NCI-H2081 (cell line): ENCODE measurements at places on chromosomes 16 and 17.

GRCh38 chr16:460787-461186 lies 35.3 kb downstream of the RAB11FIP3 start:
- DNase-seq, result no peak

DNA sequence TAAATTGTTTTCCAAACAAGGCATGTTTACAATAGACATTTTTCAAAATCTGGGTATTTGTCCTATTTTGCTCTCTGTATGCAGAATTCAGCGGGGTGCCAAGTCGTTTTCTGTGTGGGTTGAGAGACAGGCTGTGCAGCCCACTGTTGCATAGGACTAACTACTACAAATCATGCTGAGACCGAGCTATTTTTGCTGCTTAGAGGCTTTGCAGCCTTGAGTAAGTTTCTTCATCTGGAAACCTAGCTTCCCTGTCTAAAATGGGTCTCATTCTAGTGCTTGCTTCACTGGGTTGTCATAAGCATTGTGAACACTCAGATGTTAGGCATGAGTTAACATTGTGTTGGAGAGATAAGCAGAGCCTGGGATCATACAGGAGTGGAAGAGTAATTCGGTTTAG lies 1.3 kb downstream of the PRPSAP2 start:
- peak; percentile 8 for DNase-seq

- DNase-seq, result no peak
Measured at GRCh38 chr17:28379814-28380801, 8.6 kb downstream of the SARM1 start.

DNA sequence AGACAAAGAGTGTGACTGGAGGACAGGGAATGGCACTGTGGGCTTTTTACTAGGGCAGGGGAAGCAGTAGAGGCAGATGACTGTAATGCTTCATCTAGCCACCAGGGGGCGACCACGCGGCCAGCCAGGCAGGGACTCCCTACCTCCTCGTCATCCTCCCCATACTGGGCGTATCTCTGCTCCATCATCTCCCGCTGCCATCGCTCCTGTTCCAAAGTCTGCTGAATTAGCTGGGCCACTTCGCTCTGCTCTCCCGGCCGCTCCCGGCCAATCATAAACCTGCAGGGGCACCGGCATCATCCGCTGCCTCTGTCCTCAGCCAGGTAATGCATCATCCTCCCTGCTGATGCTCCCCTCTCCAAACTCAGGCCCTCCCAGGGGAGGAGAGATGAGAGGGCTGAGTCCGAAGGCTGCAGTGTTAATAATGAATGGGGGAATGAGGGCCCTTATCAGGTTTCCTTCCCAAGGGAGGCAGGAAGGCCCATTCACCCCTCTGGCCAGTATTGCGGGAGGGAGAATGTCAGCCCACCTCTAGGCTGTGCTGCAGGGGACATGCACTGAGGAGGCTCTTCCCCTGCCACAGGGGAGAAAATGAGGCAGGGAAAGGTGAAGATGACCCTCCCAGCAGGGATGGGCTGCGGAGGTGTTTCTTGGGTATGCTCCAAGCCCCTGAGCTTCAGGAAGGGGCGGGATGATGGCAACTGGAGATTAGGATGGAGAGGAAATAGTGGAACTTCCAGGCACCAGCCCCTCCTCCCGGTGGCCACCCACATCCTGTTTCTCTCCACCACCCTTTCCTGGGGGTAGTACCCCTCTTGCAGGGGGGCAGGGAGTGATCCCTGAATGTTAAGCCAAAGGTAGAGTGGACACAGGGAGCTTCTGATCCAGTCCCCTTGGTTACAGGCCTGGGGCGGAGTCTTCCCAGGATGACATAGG lies 10.3 kb upstream of the SAMD14 start:
- no peak for DNase-seq

DNA sequence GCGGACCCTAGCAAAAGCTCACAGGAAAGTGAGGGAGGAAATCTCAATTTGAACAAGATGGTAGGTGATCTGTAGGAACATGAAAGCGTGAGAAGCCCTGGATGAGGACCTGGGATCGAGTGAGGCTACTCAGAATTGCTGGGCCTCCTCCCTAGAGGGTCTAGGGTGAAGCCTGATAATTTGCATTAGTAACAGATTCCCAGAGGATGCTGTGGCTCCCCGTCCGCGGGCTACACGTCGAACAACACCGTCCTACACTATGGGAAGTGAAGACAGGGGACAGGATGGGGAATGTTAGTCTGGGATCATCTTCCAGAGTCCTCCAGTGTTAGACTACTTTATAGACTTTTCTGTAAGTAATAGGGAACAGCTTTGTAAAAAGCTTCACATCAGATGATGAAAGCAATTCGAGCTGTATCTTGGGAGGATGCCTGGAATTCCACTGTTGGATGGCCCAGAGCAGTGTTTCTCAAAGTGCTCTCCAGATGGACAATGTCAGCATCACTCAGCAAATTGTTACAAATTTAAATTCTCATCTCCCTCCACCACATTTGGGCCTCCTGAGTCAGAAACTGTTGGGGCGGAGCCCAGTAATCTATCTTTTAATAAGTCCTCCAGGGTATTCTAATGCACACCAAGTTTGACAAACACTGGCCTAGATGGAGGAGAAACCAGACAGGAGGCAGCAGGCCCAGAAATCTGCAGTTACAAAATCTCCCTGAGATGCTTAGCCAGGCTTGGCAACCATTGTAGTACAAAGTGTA lies 6.5 kb downstream of the FNDC8 start:
- DNase-seq, result no peak

DNA sequence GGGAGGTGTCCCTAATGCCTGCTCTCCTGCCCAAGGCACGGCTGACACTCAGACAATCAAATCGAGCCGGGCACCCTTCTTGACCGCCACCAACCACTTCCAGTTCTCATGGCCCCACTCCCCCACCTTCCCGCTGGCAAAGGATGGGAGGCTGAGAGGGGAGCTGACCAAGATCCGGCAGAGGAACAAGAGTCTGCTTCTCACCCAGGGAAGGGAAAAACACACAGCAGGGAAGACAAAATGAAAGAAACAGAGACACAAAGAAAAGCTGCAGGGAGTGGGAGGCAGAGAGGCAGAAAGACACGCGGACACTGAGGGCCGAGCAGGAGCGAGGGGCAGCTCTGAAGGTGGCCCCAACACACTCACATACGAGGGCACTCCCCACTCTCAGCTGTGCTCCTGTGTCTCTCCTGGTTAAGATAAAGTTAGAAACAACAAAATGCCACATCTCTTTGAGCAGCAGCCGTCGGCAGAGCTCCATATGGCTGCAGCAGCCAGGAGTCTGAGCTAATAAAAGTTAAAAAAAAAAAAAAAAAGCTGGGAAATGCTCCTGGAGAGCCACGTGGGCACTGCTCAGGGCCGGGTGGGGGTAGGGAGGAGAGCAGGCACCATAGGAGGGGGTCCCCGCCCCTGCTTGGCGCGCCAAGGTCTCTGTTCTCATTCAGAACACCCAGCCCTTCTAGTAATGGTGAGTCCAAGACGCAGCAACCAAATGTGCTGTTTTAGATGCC lies 7.4 kb downstream of the LRRC75A start:
- DNase-seq, result no peak

DNA sequence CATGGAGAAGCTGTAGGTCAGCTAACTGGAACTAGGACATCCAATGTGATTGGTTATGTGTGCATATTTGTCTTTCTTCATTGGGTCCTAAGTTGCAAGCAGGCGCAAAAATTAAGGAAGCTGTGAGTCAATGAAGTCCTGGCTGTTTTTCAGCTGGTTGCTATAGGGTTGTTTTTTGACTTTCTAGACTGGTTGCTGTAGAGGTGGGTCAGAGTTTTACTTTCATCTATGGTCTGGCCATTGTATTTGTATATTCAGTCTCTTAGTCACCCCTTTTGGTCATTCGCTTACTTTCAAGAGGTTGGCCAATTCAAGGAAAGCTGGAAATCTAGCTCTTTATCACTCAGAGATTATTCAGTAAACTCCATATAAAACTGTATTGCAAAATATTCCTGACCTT lies 62.0 kb upstream of the AMZ2 start:
- no peak for DNase-seq

DNA sequence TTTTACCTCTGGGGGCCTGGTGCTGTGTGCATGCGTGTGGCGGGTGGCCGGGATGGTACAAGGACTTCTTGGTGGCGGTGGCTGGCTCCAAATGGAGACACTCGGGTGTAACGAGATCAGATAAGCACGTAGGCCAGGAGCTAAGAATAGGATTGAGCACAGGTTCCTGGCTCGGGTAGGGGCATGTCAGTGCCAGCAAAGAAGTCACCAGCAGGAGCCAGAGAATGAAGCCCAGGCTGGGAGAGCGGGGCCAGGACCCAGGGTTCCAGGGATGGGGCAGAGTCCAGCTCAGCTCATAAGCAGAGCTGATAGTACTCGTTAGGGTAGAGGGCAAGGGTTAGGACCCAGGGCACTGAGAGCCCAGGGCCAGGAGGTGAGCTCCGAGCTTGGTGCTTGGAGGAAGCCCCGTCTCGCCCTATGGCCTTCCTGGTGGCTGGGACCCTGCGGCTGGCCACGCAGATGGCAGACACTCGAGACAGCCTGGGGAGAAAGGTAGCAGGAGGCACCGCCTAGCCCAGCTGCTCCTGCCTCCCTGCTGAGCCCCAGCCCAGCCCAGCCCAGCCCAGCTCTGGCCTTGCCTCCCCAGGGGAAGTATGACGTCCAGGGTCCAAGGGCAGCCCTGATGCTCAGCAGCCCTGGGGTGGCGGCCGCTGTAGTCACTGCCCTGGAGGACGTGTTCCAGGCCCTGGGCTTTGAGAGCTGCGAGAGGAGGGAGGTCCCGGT lies 8.9 kb downstream of the ZNF213 start:
- no peak for DNase-seq

GRCh38 chr16:4389051-4389955 lies 17.7 kb downstream of the VASN start:
- no peak for DNase-seq

DNA sequence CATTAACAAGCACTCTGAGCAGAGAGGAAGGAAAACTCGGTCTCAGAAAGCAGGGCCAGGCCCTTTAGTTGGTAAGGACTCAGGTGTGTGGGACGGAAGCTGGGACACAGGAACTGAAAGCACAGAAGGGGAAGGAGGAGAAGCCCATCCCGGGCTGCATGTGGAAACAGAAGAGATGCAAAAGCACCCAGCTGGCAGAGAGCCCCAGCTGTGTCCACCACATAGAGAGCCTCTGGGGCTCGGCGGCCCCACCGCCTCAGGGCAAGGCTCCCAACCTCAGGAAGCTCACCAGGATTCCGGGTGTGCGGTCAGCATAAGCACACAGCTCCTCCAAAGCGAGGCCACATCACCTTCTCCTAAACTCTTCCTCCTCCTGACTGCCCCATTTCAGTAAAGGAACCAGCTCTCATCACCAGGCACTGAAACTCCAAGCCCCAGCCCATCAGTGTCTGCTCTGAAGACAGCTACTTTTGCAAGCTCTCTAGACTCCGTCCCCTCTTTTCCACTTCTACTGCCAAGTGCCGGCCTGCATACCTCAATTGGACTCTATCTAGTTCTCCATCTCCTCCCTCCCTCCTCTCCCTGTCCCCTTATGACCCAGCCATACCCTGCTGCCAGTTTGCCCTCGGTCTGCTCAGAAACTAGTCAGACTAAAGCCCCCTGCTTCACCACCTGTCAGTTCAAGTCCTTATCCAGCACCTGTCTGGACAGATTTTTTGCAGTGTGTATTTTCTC lies 6.0 kb downstream of the ST3GAL2 start:
- no peak for DNase-seq

DNA sequence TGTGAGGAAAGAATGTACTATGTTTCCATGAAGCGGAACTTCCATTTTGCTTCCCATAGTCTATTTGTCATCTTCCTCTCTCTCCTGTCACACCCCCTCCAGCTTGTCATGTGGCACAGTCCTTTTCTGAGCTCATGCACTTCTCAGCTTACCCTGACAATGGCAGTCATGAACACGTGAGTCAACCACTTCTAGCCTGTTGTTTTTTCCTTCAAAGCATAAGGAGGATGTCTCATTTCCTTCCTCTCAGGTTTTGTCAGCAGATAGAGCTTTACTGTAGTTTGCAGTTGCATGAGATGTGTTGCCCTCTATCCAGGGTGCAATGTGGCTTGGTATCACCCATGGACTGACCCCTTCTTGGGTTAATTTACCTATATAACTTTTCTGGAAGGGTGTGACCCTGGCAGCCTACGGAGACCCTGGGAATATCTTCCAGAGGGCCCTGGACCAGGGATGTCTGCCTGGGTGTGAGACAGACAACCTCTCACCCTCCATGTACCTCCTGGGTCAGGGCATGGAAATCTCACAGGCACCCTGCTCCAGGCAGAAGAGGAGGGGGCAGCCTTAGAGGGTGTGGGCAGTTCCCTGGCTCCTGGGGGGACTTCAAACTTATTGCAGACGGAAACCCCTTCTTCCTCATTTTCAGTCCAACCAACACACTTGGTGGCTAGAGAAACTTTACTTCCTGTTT lies 4.0 kb upstream of the ZNF267 start:
- DNase-seq, result no peak

DNA sequence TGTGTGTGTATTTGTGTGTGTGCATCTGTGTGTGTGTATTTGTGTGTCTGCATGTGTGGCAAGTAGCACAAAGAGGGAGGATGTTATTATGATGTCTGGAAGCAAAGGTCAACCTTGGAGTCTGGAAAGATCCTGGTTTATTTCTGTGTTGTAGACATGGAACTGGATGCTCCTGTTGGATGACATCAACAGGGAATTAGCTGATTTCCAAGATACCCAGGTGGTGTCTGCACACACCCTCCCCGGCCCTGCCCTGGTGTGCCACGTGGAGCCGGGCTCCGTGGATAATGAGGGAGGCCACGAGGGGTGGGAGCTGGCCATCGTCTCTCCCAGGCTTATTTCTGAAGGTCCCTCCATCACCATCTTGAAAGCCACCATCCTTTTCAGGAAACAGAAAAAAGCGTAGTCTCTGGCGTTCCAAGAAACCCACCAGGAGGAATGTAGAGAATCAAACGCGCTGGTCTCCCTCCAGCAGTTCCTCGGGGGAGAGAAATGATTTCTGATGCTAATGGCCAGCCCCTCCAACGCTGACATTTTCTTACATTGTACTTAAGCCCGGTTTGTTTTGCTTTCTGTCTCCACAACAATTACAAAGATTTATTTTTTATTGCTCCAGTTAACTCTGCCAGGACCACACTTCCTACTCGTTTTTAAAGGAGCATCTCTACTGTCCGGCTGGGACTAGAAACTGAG lies 93.3 kb downstream of the FOXL1 start:
- DNase-seq, result no peak

DNA sequence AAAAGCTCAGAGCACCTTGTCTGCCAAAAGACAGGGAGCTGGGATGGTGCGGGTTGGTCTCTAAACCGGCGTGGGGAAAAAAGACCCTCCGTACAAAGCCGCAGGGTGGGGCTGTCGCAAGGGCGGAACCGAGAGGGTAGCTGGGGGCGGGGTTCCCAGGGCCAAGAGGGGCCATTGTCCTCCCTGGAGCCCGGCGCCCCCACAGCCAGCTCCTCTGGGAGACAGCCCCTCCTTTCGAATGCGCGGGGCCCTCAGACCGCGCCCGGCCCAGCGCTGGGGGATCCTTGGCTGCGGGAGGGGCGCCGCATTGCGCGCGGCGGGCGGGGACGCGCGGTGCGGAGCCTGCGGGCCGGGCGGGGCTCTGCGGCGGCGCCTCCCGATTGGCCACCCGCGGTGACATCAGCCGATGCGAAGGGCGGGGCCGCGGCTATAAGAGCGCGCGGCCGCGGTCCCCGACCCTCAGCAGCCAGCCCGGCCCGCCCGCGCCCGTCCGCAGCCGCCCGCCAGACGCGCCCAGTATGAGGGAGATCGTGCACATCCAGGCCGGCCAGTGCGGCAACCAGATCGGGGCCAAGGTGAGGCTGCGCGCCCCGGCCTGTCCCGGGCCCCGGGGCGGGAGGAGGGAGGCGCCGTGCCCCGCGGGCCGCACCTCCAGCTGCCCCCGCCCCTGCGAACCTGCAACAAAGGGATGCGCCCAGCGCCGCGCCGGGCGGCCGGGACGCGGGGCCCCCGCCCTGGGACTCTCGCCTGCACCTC lies at the start of gene TUBB3:
Gene TUBB3 (plus strand): TSS at position 459 of the 756 bp plus-strand sequence. CDS start 60 bp downstream, at position 519.
- peak; percentile 82 for DNase-seq
